ENCODE measurements at places on chromosomes 7 and 10.
A peak's percentile ranks its signal among the peaks of the same experiment; 100 is the strongest.

DNA sequence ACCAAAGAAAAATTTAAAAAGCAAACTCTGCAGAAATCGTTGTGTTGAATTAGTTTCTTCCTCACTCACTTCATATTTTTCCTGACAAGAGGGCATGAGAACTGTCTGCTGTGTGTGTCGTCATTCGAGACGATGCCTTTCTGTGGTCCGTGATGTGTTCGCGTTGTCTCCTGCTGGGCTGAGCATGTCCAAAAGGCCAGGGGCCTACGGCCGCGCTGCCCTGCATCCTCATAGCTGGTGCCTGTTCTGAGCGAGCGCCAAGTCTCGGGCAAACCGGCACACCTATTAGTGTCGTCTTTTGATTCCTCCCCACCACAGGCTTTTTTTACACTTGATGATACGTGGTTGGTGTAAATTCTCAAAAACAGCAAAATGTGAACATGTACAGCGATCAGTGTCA, 27.4 kb downstream of the WDR37 start:
- DNase-seq, result no peak

GRCh38 chr10:84783386-84783785, 455.0 kb downstream of the CCSER2 start:
- no peak for DNase-seq

DNA sequence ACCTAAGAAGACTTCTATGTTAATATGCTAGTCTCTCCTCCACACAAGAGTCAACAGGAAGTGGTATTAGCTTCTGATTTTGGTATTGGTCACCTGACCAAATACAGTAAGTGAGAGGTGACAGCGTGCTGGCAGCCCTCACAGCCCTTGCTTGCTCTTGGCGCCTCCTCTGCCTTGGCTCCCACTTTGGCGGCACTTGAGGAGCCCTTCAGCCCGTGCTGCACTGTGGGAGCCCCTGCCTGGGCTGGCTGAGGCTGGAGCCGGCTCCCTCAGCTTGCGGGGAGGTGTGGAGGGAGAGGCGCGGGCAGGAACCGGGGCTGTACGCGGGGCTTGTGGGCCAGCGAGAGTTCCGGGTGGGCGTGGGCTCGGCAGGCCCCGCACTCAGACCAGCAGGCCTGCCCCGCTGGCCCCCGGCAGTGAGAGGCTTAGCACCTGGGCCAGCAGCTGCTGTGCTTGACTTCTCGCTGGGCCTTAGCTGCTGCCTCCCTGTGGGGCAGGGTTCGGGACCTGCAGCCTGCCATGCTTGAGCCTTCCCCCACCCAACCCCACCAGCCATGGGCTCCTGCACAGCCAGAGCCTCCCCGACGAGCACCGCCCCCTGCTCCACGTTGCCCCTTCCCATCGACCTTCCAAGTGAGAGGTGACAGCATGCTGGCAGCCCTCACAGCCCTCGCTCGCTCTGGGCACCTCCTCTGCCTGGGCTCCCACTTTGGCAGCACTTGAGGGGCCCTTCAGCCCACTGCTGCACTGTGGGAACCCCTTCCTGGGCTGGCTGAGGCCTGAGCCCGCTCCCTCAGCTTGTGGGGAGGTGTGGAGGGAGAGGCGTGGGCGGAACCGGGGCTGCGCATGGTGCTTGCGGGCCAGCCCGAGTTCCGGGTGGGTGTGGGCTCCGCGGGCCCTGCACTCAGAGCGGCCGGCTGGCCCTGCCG, 4.2 kb upstream of the ACSL5 start:
- DNase-seq, result no peak

DNA sequence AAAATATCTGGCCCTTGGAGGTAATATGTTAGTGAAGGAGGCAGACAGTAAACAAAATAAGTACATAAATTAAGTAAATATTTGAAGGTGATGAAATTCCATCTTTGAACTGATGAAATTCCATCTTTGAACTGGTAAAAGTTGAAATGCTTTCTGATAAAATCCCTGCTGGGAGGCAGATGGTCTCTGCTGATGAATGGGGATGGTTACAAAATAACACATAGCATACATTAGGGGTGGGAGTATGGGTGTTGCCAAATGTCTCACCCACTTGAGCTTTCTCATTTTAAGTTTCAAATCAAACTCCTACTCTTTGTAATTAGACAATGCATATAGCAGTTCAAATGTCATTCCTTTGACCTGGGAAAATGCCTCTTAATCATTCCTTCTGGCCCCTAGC, 77.5 kb upstream of the SORCS3 start:
- no peak for DNase-seq

DNA sequence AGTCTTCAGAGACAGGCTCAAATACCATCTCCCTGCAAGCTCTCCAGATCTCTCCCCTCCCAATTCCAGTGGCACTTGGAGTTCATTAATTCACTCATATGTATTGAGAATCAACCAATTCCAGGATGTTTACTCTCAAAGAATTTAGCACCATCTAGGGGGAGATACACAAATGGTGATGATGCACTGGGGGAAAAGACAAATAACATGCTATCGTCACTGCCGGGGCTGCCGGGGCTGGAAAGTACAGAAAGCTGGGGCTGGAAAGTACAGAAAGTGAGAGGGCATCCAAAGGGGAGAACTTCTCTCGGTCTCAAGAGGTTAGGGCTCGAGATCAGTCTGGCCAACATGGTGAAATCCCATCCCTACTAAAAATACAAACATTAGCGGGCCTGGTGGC, 118.7 kb downstream of the MKX start:
- DNase-seq, result no peak

DNA sequence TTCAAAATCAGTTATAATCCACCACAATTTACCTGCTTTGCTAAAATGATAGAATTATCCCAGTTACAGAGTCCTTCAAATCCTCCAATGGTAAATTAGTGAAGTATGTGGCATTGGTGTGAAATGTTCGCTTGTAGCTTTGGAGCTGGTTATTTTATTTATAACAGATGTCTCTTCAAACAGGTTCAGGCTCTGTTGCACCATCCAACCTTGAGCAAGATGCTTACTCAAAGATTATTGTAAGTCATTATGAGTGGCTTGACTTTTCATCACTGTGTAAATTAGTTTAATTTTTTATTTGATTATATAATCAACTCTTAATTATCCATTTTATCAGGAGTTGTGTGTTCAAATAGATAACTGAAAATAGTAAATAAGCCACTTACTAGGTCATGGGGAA, 99.4 kb downstream of the BTRC start:
- DNase-seq, result no peak

DNA sequence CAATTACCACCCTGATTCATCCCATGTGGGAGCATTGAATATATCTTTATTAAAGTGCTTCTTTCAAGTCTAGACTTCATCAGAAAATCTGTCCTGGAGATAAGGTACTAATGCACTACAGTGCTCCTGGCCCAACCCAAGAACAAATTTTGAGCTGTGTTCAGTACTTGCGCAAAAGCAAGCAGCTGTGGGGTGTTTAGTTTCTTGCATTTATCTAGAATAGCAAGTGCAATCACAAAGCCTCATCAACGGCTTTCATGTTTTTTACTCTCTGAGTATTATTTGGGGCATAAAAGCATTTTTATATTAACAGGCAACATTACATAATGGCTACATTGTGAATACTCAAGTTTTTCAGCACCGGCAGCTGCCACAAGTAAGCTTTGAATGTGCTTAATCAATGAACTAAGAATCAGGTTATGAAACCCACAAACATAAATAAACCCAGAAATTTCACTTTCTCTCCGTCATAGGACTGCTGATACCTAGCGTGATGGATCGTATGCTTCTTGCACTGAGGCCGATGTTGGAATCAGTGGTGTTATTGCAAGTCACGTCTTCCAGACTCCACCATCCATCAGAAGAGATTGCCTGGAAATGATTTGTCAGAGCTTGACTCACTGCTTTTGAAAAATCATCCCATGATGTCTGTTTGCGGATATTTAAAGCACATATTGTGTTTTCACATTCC, 113.1 kb downstream of the CTTNBP2 start:
- DNase-seq, result no peak

DNA sequence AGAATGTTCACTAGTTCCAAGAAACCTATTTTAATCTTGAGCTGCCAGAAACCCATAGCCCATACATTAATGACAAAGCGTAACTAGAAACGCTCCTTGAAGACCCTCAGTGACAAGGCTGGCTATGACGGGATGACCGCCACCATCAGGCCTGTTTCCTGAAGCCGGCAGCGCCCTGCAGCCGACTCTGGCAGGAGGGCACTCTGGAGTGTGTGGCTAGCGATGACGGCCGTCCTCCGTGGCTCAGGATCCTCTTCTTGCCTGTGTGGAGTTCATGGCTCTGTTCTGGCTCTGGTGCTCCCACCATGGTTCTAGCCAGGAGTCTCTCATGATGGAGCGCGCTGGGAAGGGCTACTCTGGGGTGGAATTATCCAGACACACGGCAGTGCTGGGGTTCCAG, 224.1 kb downstream of the ADARB2 start:
- no peak for DNase-seq

- no peak for DNase-seq
Observed at GRCh38 chr7:34073676-34074075, 168.3 kb downstream of the BMPER start.

GRCh38 chr10:1365540-1366321, 309.5 kb downstream of the WDR37 start:
- no peak for DNase-seq

DNA sequence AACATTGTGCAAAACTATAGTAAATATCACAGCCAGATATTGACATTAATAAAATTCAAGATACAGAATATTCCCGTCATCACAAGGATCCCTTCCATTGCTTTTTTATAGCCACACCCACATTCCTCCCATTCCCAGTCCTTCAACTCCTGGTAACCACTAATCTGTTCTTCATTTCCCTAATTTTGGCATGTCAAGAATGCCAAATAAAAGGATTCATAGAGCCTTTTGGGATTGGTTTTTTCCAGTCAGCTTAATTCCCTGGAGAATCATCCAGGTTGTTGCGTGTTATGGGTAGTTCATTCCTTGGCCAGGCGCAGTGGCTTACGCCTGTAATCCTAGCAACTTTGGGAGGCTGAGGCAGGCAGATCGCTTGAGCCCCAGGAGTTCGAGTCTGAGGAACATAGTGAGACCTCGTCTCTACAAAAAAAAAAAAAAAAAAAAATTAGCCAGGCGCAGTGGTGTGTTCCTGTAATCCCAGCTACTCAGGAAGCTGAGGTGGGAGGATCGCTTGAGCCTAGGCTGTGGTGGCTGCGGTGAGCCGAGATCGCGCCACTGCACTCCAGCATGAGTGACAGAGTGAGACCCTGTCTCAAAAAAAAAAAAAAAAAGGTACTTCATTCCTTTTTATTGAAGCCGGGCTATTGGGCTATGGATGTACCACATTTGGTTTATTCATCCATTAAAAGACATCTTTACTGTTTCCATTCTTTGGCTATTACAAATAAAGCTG, 2.7 kb downstream of the OGDH start:
- DNase-seq, result no peak

GRCh38 chr7:87027900-87028299, 31.6 kb downstream of the ELAPOR2 start:
- no peak for DNase-seq

- no peak for DNase-seq
Observed at GRCh38 chr7:24965831-24966708, 13.9 kb downstream of the OSBPL3 start.

GRCh38 chr10:73771722-73772280, 10.0 kb upstream of the CHCHD1 start:
- DNase-seq, result peak; percentile 48

DNA sequence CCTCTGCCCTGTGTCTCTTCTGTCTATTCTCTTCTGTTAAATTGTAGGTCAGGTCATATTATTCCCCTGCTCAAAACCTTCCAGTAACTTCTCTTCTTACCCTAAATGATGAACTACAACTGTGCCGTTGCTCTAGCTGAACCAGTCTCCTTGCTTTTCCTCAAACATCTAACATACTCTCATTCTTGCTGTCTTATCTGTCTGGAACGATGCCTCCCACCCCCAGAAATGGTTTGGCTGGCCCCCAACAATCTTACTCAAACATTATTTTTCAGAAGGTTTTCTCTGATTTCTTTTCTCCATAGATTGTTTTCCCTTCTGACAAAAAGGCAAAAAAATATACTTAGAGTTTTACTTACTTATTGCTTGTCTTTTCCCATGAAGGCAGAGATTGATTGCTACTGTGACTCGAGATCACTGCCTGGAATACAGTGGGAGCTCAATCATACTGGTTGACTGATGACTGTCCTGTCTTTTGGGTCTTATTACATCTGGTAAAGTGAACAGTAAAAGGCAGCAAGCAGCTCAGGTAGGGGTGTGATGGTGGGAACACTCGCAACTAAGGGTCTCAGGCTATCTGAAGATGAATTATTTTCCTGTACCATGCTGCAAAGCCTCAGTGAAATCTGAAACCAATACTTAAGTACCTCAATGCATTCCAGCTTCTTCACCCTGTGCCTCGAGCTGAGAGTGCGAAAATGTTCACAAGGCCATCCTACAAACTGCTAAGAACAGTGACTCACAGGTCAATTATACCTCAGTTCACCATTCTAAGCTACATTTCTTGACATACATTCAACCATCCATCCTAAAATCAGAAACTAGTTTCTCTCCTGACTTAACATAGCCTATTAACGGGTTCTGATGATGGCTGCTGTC, 67.6 kb downstream of the DNMBP start:
- no peak for DNase-seq

GRCh38 chr10:65891073-65891981, 1034.5 kb upstream of the LRRTM3 start:
- DNase-seq, result no peak

DNA sequence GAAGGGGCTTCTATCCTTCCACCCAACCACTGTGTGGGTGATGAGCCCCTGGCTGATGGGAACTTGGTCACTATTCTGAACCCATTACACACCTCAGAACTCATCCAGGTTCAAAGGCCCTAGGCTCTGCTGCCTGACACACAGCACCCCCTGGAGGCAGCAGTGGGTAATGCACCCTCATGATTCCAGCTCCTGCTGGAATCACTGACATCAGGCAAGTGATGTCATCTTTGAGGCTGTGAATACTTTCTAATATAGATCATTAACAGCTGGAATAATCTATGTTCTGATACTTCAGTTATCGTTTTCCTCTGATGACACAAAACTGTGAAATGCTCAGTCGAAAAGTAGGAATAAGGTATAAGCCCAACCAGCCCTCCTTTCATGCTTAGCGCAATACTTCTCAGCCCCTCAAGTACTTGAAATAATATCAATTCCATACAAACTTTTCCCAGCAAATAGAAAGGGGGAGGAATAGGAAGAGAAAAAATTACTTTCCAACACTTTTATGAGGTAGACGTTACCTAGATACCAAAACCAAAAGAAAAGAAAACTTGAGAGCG, 7.5 kb upstream of the RBP3 start:
- DNase-seq, result peak; percentile 46

All from stimulated activated CD8-positive, alpha-beta memory T cell treated with anti-CD3 and anti-CD28 coated beads, Interleukin-7, amount 100 ng/mL, for 24 hours (primary cell).